Stimulated activated CD8-positive, alpha-beta memory T cell treated with anti-CD3 and anti-CD28 coated beads, Interleukin-15, amount 100 ng/mL, for 1 hour (primary cell): ENCODE measurements at places on chromosomes 4 and X.

DNA sequence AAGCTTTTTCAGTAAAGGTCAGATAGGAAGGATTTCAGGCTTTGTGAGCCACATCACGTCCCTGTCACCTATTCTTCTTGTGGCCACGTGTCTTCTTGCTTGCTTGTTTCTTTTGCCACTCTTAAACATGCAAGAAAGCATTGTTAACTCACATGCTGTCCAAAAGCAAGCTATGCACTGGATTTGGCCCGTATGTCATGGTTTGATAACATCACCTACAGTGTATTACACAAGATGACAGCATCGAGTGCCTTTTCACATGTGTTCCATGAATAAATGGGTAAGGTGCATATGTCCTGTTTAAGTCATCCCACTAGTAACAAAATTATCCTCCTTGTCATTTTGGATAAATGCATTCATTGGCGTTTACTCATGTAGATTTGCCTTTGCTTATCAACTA is 468.0 kb upstream of the FAT1 start:
- no peak for DNase-seq

GRCh38 chrX:101550751-101551379 is 518 bp downstream of the ARMCX1 start:
- DNase-seq = no peak

- DNase-seq = no peak
Observed at GRCh38 chrX:69109706-69110105, 55.5 kb downstream of the PJA1 start.

GRCh38 chr4:55819634-55820033 is at the start of gene EXOC1L:
Gene EXOC1L, plus strand, starts transcription at chr4:55819790. Its CDS starts 237 bp downstream, at chr4:55820027.
- no peak for DNase-seq
